ENCODE measurements at places on chromosomes 3 and 15.

DNA sequence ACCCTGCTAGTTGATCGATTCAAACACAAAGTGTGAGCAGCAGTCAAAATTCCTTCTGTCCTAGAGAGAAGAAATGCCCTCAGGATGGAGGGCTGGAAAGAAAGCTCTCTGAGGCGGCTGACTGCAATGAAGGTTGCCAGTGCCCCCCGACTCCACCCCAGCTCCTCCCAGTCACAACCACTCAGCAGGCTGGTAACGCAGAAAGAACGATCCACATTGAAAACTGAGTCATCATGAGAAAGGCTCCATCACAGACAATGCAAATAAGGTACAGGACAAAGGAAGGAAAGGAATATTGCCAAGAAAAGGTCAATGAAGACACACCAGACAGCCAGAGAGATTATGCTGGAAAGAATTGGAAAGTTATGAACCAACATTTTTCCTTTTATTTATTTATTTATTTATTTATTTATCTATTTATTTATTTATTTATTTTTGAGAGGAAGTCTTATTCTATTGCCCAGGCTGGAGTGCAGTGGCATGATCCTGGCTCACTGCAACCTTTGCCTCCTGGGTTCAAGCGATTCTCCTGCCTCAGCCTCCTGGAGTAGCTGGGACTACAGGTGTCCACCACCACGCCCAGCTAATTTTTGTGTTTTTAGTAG, 17.4 kb upstream of the VGLL4 start:
- DNase-seq: no peak

GRCh38 chr15:67753891-67754290, 71.4 kb upstream of the SKOR1 start:
- DNase-seq: no peak

DNA sequence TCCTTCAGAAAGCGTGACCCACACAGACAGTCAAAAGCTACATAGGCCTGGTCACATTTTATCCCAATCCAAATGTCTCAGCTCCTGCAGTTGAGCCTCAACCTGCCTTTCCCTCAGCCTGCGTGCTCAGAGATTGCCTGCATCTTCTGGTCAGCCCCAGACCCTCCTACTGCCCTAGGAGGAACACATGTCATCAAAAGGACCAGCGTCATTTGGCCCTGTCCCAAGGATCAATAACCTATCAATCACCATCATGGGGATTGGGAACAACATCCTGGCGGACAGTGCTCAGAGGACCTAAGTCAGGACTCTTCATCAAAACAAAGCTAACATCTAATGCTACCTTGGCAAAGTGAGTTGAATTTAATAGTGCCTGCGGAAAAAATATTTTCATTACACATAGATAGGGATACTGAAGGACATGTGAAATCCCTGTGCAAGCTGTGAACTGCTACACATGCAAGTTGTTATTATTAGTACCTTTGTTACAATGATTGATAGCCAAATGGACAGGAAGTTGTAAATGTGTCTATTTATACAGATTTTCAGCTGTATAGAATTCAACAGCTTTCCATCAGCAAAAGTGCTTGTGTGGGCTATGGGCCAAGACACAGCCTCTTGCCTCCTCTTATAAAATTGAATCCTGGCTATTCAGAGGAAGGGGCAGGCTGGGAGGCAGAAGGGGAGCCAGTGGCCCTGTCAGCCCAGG, 47.7 kb downstream of the UMPS start:
- no peak for DNase-seq

DNA sequence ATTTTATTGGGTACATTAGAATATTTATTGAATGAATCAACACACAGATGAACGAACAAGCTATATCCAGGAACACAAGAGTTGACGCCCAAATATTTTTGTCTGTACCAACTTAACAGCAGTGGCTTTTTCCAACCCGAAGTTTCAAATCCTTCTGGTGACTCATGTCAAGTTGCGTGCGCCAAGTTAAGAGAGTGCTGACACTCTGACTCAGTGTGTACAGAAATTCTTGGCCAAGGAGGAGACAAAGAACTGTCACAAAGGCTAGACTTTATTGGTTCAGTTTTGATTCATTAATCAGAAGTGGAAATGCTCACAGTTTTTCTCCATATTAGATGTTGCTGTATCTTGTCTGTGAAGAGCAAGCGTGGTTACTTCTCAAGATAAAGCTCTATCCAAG, 59.6 kb upstream of the TSC22D2 start:
- DNase-seq: peak; percentile 10

- no peak for DNase-seq
These were observed 423.7 kb downstream of the C3orf38 start for GRCh38 chr3:88573472-88573871.

- no peak for DNase-seq
These were observed 621 bp downstream of the RGMA start for GRCh38 chr15:93088200-93088980.

GRCh38 chr15:97683831-97684230, 276.7 kb upstream of the ARRDC4 start:
- no peak for DNase-seq

DNA sequence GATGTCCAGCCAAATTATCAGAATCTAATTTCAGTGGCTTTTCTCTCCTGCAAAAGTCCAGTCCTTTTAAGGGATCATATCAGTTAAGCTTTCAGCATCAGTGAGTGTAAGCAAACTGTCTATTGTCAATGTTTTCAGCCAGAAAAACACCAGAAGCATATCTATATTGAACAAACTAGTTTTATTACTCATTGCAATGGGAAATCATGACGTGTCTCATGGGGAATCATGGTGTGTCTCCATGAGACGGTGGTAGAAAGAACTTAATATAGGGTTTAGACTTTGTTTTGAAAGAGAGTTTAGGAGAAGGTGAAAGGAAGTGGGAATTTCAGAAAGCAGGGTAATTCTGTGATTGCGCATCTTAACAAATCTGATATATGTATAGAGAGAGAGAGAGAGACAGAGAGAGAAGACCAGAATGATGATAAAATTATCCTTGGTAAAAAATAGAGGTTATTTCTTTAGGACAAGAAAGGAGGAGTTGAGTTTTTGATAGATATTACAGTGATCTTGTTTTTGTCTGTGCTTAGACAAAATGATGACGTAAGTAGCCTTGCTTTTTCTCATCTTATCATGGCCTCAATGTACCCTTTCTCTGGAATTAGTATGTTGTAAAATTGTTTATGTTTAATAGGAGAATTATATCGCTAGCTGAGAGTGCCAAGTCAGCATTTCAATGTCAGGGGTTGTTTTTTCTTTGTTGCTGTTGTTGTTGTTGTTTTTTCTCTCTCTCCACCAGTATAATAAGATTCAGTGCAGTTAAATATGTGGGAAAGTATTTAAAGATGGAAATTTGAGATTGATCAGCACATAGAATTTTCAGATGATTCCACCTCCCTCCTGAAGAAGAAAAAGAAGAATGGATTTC, 129.9 kb upstream of the OSTN start:
- no peak for DNase-seq

DNA sequence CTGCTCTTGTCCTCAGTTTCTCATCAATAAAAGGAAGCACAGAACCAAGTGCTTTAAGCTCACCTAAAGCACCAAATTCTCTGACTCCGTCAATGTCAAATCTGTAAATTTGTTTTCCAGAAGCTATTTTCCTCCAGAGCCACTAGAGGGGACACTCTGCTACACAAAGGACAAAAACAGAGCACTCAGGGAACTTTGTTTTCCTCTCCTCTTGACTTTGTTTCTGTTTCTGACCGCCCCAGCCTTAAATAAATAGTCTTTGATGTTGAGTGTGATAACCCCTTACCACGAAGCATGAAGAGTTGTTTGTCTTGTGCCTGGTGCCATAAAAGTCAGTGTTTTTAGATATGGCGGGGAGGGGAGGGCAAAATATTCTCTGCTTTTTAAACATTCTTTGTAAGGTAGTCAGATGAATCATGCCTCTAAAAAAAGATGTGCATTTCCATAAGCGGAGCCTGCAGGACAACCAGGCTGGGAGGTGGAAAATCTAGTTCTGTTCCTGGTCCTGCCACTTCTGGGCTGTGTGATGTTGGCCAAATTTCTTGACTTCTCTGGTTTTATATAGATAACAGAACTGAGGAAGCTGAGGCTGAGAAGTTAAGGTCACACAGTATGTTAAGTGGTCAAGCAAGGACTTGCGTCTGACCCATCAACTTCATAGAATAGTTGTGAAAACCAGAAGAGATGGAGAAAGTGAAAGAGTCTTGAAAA, 7.3 kb upstream of the ZBTB38 start:
- peak; percentile 33 for DNase-seq

DNA sequence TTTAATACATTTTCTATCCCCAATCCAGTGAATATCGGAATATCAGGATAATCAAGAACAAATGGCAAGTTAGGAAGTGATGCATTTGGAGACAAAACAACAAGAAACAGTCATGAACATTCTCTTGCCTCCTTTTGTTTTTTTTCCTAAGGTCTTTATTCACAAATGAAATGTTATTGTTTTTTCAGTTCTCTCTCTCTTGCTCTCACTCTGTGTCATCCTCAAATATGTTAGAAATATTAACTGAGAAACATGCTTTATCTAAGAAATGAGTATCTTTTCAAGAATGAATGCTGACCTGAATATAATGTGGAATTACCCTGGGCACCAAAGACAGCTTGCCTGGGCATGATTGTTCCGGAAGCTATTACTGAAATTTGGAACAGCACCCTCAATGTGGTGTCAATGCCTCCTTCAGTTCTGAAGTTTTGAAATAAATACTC, 51.3 kb downstream of the RBMS3 start:
- DNase-seq: no peak

DNA sequence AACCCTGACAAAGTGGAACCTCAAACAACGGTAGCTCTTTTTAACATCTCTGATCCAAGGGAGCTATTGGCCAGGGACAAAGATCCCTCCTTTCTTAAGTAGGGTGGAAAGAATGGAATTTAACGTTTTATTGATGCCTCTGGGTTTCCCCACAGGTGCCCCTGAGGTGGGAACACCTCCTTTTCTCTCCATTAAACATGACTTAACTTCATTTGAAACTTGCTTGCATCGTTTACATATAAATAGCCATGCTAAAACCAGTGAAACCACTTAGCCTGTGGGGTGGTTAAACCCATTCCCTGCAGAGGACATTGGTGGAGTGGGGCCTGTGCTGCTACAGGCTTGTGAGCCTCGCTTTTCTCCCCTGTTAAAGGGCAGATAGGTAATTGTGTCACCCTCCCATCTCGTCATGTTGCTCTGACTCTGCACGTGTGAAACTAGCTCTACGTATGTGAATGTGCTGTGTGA, 9.7 kb downstream of the CGNL1 start:
- DNase-seq: no peak

GRCh38 chr3:146390006-146390772, 79.2 kb downstream of the PLSCR2 start:
- DNase-seq: no peak

- no peak for DNase-seq
These were observed 9.5 kb upstream of the LTK start for GRCh38 chr15:41523097-41523496.

DNA sequence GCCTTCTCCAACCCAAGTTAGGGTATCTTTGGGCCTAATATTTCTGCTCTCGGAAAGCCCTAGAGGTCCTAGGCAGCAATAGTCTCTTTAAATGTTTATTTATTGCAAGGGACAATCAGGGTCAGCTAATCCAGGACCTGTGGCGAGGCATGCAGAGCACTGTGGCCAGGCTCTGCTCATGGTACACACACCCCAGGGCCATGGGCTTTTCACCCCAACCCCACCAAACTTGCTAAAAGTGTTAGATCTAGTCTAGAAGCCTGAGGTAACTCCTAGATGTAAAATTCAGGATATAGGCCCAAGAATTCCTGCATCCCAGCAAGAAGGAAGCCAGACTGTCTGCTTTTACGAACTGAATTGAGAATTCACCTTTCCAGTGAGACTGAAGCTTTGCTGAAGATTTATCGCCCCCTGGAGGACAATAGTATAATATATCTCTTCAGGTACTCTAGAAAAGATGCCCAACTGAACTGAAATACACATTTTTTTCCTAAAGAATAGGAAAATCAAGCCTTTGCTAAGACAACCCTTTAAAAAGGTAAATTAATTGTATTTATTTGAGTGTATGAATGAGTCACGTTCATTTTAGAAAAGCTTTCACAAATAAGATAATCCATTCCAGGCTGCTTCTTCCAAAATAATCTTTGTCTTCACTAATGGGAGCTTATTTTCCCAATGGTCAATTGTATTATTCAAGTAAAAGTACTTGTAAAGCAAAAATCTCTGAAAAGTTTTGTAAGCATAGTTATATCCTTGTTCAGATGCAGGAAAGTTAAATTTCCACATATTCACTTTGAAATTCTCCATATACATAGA, 89.8 kb downstream of the LRRC3B start:
- DNase-seq: no peak

- no peak for DNase-seq
These were observed 139.2 kb upstream of the ADAMTS9 start for GRCh38 chr3:64827019-64827418.

GRCh38 chr15:29225534-29226234, 43.9 kb downstream of the NSMCE3 start:
- DNase-seq: no peak

GRCh38 chr15:64017082-64017588, 29.1 kb downstream of the DAPK2 start:
- DNase-seq: peak; percentile 56

- DNase-seq: no peak
These were observed 154.9 kb downstream of the PEX5L start for GRCh38 chr3:179881791-179882190.

GRCh38 chr15:98380721-98381120, 267.6 kb upstream of the IGF1R start:
- no peak for DNase-seq

DNA sequence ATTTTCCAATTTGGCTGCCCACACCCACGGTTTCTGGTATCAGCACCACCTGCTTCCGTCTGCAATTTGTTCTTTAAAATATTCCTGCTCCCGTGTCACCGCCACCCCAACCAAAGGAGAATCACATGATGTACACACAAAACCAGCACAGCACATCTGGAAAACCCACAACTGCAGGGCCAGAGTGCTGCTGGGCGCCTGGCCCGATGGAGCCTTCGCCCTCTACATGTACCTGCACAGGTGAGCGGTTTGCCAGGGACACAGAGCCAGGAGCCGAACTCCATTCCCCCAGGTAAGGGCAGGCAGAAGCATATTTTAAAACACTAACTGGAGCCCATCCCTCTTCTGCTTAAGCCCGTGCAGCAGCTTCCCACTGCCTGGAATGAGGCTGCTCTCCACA, 75.6 kb downstream of the ADAMTS17 start:
- no peak for DNase-seq
